ENCODE measurements at places on chromosomes 2 and 18.

DNA sequence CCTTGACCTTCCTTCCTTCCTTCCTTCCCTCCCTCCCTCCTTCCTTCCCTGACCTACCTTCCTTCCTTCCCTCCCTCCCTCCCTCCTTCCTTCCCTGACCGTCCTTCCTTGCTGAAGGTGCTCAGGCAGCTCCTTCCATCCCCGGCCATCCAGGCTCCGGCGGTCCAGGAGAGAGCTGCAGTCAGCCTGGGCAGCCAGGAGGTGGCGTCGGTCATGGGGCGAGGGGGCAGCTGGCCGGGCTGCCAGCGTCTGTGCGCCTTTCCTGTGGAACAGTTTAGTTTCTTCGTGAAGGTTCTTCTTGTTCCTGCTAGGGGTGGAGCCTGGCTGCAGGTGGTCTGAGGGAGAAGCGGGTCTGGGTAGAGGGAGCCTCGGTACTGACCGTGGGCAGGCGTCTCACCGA is 15.7 kb downstream of the GPR35 start:
- no peak for DNase-seq

- no peak for DNase-seq
These were observed 321.6 kb downstream of the STK39 start for GRCh38 chr2:167925758-167926157.

GRCh38 chr18:55488473-55488872 is 99.5 kb downstream of the TCF4 start:
- no peak for DNase-seq

GRCh38 chr2:62281663-62282062 is 85.7 kb downstream of the B3GNT2 start:
- DNase-seq: no peak

DNA sequence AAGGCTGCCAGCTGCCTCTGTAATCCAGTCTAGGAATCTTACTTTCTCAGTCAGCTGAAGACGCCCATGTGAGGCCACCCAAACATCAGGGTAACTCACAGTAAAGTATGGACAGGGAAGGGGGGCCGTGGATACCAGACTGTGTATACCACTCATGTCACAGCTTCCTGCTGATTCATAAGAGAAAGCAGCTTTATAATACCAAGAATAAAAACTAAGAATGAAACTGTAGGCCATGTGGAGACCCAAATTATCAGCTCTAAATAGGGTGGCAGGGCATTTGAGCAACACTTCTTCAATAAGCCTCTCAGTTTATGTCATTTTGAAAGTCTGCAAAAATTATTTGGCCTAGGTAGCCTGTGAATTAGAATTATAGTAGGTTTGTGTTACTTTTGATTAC is 115.0 kb upstream of the CDCA7 start:
- DNase-seq: no peak

DNA sequence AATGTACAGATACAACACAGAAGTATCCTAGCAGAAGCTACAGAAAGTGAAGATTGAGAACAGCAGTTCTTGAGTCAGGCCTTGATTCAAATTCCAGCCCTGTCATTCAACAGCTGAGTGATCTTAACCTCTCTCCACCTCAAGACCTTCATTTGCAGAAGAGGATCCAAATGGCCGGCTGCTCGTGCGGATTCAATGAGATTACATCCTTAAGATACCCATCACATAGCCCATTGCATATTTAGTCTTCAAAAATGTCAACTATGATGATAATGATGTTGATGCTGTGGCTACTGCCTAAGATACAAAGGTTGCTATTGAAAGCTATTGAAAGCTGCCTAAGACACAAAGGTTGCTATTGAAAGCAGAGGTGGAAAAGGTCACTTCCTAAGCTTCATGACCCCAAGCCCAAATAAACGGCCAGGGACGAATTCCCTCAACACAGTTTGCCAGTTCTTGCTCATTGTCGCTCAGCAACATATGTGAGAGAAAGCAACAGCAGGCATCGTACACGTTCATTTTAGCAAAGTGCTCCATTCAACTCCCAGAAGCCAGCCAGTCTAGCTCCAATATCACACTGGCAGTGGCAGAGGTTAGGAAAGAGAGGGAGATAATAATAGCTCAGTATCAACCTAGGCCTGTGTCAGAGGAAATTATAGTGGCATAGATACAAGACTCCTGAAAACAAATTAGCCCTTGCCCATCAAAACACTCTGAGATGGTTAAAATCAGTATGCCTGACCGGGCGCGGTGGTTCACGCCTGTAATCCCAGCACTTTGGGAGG is 36.1 kb downstream of the MRPL35 start:
- DNase-seq: no peak

- no peak for DNase-seq
These were observed 4.0 kb upstream of the DGUOK start for GRCh38 chr2:73922681-73923080.

GRCh38 chr2:35931626-35932025 is 424.0 kb upstream of the CRIM1 start:
- no peak for DNase-seq

GRCh38 chr2:177303939-177304338 is 39.4 kb upstream of the NFE2L2 start:
- no peak for DNase-seq

DNA sequence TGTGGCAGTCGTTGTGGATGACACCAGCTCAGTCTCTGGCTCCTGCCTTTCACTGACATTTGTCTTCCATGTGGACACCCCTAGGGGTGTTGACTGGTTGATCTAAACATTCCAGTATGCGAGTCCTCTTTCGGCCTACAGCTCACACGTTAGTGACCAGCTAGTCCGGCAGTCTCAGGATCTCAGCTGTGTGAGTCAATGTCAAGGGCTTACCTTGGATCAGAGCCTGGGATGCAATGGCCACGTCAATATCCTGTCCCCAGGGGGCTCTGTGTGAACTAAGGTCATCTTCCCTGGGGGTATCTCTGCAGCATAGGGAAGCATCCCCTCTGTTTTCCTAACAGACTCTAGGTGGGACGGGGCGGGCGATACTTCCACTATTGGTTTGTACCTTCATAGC is 35.1 kb upstream of the YWHAQ start:
- no peak for DNase-seq

- DNase-seq: no peak
These were observed 258.6 kb downstream of the RBM43 start for GRCh38 chr2:151002959-151003600.

GRCh38 chr2:127089478-127090235 is 17.3 kb downstream of the BIN1 start:
- no peak for DNase-seq

DNA sequence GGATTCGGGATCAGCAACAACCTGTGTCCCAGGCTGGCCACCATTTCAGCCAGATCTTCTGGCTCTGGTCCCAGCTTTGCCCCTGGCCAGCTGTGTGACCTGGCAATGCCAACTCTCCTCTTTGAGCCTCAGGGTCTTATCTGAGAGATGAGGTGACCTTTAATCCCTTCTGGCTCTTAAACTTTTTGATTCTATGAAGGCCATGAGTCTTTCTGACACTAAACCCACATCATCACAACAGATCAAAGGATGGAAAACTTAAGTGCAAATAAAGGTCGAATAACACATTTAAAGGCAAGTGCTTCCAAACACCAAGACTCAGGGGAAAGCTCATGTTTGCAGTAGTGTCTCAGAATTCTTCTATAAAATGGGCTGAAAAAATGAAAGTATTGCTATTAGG is 491.8 kb upstream of the NRP2 start:
- DNase-seq: no peak

GRCh38 chr2:133438848-133439564 is 129.3 kb downstream of the NCKAP5 start:
- no peak for DNase-seq

- no peak for DNase-seq
These were observed 87.5 kb downstream of the TMEM131 start for GRCh38 chr2:97908208-97908676.

All from OCI-LY7 (cell line).